NT2/D1 (cell line): ENCODE measurements at places on chromosomes 16 and 17.

GRCh38 chr17:30296499-30297080 is 4.8 kb upstream of the BLMH start:
- no peak for DNase-seq

DNA sequence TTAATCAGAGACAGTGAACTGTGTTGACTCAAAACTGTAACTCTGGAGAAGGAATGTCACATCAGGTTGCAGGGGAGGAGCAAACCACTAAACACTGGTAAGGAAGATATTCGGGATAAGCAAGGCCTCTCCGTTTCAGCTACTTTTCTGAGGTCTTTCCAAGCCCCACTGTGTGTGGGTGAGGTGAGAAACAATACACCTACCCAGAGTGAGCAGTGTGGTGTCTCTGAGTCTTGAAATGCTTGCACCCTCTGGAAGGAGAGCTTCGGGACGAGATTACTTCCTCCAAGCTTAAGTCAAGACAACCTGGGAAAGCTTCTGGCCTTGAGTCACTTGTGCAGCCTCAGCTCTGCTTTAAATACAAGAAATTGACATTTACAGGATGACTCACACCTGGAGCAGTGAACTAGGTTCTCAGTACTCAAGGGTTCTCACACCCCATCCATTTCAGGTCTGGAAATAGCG is 2.5 kb upstream of the MAP3K14 start:
- no peak for DNase-seq

DNA sequence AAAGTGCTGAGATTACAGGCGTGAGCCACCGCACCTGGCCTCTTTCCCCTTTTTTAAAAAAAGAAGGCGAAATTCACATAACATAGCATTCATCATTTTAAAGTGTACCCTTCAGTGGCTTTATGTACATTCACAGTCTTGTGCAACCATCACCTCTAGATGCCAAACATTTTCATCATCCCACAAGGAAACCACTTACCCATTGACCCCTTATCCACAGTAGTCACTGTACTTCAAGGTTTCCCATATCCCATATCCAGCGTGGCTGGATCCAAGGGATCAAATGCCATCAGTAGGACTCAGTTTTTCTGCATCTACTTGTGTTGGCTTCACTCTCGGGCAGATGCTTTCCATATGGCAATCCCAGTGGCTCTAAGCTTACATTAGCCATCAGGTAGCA is 50.3 kb downstream of the BMERB1 start:
- no peak for DNase-seq

GRCh38 chr17:61680921-61681320 is 89.9 kb upstream of the NACA2 start:
- DNase-seq, result no peak

GRCh38 chr16:19135896-19136438 is 22.2 kb downstream of the ITPRIPL2 start:
- DNase-seq, result no peak

GRCh38 chr16:55709801-55710200 is 54.0 kb downstream of the SLC6A2 start:
- DNase-seq, result no peak

DNA sequence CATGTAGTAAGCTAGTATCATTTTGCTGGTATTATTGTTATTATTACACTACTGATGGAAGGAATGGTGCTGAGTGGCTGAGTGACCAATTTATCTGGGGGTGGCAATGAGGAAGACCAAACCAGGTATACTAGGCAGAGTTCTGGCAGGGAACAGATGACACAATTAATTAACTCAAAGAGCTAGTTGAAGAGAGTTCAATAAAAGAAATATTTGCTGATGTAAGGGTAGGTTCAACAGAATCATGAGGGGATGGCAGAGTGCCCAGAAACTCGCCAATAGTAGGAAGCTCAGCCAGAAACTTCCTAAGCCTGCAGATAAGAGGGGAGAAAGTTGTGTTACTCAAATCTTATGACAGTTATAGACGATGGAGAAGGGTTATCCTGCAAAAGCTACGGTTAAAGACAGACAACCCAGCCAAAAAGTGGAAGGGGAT is 352.5 kb downstream of the KCNJ2 start:
- DNase-seq, result no peak

GRCh38 chr16:77662246-77662645 is 60.1 kb upstream of the NUDT7 start:
- no peak for DNase-seq

GRCh38 chr16:26787924-26788323 is 278.8 kb upstream of the C16orf82 start:
- peak; percentile 20 for DNase-seq

- no peak for DNase-seq
These were observed 977 bp upstream of the CA10 start for GRCh38 chr17:52159246-52160135.

GRCh38 chr17:67998466-67998865 is 2.2 kb upstream of the C17orf58 start:
- no peak for DNase-seq

DNA sequence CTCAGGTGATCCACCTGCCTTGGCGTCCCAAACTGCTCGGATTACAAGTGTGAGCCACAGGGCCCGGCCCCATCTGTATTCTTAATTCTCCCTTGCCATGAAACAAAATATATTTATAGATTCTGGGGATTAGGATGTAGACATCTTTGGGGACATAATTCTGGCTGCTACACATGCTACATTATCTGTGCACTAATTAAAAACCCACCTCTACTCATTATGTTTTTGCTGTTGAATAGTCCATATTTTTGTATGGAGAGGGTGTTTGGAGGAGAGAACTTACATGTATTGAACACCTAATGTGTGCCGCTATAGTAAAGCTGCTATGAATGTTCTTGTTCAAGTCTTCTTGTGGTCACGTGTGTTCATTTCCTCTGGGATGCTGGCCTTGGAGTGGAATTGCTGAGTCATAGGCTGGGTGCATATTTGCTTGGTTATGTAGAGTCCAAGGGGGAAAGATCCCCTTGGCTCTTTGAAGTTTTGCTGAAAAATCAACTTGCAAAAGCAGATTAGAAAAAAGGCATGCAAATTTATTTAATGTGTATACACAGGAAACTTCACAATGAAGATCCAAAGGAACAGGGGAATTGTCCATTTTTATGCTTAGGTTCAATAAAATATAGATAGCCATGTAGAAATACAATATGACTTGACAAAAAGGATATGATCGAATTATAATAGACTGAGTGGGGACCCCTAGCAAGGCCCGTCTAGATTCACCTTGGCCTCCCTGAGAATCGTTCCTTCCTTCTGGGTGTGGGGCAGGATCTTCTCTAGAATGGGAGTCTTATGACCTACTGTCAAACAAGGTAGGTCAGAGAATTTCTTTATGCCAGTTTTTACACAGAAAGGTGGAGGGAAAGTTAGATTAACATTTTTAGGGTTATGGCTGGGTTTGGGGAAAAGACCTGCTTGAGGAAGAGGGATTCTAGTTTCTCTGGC is 42.1 kb upstream of the GPRC5B start:
- DNase-seq, result no peak

DNA sequence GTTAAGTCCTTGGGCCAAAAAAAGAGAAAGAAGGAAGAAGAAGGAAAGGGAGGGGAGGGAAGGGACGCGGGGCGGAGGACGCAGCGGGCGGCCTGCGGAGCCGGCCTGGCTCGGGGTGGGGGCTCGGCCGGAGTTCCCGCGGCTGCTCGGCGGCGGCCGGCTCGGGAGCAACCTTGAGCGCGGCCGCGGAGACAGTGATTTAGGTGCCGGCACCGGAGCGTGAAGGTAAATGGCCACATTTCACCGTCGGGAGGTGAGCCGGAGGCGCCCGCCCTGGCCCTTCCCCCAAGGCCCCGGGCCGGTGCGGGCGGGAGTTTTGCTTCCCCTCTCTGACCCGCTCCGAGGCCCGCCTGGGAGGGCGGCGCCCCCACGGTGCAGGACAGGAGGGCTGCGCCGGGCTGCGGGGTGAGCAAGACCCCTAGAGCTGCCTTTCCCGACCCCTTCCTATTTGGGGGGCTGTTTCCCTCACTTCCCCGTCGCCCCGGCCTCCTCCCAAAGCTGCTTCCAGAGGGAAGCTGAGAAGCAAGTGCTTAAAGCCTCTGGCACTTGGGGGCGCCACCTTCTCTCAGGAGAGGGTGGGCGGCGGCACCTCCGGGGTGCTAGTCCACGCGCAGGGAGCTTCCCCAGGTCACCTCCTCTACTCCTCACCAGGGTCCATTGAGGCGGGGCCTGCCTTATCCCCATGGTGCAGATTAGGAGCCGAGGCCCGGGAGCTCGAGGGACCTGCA is 56.5 kb downstream of the MRM1 start:
- DNase-seq, result no peak

DNA sequence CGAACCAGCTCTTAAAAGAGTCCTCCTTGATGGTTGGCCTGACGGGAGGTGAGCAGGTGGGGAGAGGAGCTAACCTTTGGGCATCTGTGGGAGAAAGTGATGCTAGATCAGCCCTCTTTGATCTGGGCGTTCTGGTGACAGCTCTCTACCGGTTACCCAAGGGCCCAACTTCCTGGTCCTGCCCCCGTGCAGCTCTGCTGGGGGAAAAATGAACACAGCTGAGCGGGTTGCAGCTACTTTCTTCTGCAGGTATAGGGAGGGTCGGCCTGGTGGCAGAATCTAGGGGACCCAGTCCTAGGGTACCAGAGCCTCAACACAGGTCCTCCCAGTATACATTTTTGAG is 2.9 kb downstream of the SHISA9 start:
- DNase-seq, result no peak

GRCh38 chr16:7363422-7364417 is 31.1 kb downstream of the RBFOX1 start:
- DNase-seq, result no peak

DNA sequence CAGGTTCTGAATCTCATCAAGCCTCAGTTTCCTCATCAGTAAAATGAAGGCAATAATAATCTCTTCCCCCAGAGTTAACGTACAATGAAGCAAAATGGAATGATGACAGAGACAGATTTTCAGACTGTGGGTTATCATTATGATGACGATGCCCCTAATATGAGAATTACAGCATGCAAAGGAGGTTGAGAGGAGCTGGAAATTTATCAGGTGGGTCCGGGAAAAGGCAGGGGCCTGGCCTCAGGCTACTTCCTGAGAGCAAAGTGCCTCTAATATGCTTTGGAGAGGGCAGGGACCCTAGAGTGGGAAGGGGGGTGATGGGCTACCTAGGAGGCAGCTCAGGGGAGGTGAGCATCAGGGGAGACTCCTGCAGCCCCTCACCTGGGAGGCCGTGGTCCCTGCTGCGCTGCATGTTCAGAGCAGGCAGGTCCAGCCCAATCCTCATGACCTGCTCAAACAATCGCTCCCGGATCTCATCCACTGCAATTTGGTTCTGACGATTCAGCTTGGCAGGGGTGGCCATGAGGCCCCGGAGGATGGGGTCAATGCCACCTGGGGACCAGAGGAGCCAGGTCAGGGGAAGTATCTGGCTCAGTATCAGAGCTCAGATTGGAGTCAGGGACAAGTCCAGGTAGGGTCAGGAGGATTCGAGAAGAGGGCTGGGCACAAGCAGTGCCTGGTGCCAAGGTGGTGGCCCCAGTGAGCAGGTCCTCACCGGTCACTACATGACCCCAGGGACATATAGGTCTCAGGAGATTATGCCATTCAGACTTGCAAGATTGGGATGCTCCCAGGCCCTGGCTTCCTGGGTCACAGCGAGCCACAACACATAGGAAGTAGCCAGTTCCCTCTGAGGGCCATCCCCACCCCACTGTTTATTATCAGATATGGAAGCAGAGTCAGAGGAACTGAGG is 8.1 kb downstream of the MPO start:
- no peak for DNase-seq

DNA sequence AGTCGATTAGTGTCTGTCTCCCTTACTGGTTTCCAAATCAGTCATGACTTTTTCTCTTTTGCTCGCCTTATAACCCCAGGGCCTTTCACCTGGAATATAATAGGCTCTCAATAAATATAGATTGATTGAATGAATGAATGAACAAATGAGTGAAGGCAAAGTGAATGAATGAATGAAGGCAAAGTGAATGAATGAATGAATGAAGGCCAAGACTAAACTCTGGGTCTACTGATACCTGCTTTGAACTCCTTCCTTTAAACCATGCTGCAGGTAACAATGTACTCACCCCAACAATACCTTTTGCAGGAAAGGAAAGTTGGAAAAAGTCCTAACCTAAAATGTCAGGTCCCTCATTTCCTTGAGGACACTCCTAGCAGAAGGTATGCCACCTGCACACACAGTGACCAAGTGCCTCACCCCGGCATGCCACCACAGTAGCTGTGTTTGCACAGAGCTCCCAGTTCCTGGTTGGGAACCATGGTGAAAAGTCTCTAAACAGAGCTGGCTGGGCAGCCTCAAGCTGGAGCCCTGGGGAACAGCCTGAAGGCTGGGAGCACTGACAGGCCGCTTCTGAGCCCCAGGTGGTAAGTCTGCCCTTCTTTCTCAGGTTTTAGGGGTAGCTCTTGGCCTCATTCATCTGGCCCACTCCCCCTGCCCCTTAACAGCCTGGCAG is 42.7 kb upstream of the ANKFN1 start:
- no peak for DNase-seq

DNA sequence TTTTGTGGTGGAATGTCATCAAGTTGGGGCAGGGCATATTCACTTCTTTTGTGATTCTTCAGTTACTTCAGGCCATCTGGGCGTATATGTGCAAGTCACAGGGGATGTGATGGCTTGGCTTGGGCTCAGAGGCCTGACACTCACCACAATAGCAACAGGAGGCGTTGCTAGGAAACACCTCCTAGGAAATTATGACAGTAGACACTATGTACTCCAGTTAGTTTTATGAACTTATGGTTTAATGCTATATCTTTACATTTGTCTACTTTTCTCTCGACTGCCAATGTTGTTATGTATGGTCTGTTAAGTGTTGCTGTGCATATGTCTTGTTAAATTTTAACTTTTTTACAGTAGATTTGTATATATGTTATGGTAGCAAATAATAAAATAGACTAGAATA is 788.7 kb upstream of the GOT2 start:
- no peak for DNase-seq
